ENCODE measurements at places on chromosomes 3 and 15.

GRCh38 chr15:25742776-25743547 lies 120.2 kb downstream of the ATP10A start:
- DNase-seq, result no peak

- DNase-seq, result no peak
Observed at GRCh38 chr15:90901175-90902039, 1.7 kb upstream of the MAN2A2 start.

DNA sequence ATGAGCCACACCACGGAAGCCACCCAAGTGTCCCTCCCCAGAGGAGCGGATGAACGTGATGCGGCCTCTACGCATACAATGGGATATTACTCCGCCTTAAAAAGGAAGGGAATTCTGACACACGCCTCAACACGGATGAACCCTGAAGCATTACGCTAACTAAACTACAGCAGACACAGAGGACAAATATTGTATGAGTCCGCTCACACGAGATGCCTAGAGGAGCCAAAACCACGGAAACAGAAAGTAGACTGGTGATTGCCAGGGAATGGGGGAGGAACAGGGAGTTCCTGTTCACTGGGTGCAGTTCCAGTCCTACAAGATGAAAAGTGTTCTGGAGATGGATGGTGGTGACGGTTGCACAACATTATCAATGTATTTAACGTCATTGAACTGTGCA lies 32.7 kb downstream of the SRGAP3 start:
- no peak for DNase-seq

- DNase-seq, result no peak
Observed at GRCh38 chr15:90266485-90266884, 1.0 kb downstream of the NGRN start.

DNA sequence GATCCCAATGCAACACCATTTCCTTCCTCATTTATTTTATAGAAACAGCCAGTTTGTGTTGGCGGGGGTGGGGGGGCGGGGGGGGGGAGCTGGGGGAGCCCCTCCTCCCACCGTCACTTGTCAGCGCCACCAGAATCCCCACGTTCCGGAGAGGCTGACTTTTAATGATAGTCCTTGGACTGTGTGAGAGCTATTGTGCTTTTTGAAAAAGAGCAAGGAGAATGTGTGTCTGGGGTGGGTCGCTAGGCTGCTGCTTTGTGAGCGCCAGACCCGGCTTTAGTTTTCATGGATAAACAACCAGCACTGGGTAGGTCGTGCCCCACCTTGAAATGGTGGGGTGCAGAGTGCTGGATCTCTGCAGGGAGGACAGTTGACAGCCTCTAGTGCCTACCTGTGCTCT lies 135.0 kb upstream of the ONECUT1 start:
- no peak for DNase-seq

- no peak for DNase-seq
Observed at GRCh38 chr15:95226835-95227234, 995.5 kb downstream of the MCTP2 start.

DNA sequence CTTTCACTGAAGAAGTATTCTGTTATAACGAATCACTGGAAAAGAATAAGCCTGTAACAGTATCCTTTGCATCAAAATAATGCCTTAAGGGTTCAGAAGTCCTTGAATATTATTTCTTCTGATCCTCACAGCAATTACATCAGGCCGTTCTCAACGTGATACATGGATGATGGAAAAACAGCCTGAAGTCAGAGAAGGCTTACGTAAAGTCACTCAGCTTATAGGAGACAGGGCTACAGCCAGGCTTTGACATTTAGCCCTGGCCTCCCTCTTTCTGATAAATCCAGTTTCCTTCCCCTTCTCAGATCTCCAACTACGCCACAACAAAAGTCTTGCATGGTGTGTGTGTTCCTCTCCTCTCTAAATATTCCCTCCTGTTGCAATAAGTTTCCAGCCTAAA lies 131.9 kb downstream of the ANO10 start:
- DNase-seq, result no peak
